ENCODE measurements at places on chromosomes 1 and 21.

- peak; percentile 56 for DNase-seq
Observed at GRCh38 chr1:35769188-35769758, 505 bp downstream of the CLSPN start.

- no peak for DNase-seq
Observed at GRCh38 chr1:228383773-228384172, 22.9 kb downstream of the TRIM11 start.

GRCh38 chr1:225767634-225768540, 9.7 kb upstream of the SRP9 start:
- no peak for DNase-seq

- DNase-seq, result no peak
Observed at GRCh38 chr21:32096411-32096810, 182.4 kb downstream of the MIS18A start.

DNA sequence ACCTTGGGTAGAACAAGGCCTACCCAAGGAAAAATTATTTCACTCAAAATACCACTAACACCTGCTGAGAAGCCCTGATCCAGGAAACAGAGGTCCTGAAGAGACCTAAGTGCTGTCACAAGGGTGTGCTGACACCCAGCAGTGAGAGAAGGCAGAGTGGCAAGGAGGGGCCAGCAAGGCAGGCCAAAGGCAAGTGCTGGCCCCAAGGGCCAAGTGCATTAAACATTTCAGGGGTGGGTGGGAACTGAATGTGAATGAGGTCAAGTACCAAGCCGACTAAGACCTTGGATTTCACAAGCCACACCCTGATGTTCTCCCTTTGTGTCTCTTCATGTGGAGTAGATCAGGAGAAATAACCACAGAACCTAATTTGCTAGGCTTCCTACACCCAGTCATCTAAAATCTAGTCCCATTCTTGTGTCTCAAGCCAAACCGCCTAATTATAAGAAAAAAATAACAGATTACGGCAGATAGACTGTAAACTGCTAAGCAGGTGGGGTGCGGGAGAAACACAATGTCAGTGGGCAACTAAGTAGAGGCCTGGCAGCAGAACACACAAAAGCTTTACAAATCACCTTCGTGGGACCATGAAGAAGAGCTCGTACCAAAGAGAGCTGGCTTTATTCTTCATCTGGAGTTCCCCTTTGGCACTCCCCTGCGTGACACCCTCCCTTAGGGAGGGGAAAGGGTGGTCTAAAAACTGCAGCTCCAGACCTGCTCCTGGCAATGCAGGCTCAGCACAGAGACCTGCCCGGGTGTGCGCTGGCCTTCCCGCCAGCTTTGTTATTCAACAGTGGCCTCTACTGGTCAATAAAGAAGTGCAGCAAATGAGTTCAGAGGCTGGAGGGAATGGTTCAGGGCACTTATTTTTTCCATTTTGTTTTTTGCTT, 8.7 kb downstream of the UBE2G2 start:
- DNase-seq, result peak; percentile 50

DNA sequence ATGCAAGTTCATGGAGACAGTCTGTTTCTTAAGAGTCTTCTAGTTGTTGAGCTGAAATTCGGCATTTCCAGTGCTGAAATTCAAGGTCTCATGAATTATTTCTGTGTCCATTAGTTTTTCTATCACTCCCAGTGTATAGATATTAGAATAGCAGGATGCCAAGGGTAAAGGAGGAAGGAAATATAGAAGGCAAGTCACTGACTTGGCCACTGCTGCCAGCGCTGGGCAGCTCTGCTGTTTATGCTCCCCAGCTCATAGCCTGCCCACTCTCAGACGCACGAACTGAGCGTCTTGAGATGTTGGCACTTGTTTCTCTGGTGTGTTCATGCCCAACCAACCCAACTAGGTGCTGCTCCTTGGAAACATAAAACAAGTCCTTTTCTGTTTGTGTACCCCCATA, 110.1 kb downstream of the SLC45A1 start:
- DNase-seq, result peak; percentile 51

- no peak for DNase-seq
Observed at GRCh38 chr1:180571060-180571831, 12.5 kb downstream of the OVAAL start.

DNA sequence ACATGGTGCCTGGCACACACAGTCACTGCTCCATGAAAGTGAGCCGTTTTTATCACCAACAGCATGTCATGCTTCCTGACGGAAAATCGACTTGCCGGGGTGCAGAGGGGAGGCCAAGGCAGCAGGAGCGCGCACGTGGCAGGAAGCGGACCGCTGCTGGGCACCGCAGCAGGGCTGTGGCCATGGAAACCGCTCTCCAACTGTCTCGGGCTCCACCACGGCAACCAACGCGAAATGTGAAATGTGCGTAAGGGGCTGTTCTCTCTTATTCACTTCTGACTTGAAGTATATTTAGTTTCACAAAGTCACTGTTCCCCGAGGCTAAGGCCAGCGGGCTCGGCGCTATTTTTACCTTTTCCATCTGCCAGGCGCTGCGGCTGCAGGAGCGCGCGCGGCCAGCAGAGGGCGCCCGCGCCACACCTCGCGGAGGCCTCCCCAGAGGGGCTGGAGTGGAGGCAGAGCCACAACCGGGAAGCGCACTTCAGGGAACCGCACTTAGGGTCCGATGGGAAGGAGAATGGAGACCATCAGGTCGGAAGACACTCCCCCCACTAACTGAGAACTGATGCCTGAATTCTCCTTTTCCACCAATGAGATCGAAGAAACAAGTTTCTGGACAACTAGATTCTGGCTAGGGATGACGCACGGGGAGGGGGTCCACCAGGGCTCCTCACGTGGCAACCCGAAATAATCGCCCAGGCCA, 19.7 kb downstream of the RCC2 start:
- peak; percentile 42 for DNase-seq

- DNase-seq, result no peak
Observed at GRCh38 chr1:187842406-187843165, 1013.8 kb downstream of the PLA2G4A start.

- DNase-seq, result no peak
Observed at GRCh38 chr1:230515451-230516145, 89.5 kb upstream of the PGBD5 start.

- DNase-seq, result peak; percentile 47
Observed at GRCh38 chr1:44408632-44409602, 3.9 kb downstream of the RNF220 start.

DNA sequence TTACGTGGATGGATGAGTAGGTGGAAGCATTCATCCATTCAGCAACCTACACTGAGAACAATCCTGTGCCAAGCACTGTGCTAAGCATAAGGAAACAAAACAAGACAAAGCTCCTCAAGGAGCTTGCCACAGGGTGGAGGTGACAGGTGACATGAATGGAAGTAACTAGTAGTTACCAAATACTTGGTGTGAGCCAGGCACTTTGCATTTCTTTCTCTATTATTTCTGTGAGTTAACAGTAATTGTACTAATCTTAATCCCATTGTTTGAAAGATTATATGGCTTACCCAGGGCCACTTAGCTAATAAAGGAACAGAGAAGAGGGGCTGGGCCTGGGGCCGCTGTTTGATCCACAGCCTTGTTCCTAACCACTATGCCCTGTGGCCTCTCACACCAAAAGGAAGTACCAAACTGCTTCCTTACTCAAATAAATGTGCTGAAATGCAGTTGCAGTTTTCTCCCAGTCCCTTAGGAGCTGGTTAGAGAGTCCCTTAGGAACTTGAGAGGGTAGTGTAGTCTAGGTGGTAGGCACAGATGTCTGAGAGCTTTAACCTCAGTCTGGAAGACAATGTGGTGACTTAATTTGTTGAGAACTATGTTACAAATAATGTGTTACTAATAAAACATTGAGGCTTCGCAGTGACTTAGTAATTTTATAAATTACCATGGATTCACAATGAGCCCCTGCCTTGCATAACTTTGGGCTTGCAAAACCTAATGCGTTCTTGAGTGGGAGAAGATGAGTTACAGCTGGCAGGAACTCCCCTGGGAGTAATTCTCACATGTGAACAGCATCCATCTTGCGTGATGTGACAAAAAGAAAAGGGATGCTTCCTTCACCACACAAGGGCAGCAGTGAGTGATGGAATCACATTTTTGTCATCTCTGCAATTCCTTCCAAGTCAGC, 69.8 kb downstream of the MPZL1 start:
- no peak for DNase-seq

DNA sequence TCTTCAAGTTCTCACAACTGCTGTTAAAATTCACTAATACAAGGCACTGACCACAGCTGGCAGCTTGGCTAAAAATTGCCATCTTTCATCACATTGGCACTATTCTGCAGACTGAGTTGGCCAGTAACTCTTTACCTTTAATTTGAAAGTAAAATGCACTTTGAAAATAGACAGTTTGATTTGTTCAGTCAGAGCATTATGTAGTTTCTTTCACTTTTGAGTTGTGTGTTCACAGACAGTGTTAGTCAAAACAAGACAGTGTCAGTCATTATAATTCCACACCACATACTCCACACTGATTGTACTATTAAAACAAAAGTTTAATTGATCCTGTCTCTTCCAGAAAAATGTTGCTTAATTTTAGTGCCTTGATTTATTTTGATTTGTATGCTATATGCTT, 160.7 kb downstream of the SDCCAG8 start:
- DNase-seq, result no peak

DNA sequence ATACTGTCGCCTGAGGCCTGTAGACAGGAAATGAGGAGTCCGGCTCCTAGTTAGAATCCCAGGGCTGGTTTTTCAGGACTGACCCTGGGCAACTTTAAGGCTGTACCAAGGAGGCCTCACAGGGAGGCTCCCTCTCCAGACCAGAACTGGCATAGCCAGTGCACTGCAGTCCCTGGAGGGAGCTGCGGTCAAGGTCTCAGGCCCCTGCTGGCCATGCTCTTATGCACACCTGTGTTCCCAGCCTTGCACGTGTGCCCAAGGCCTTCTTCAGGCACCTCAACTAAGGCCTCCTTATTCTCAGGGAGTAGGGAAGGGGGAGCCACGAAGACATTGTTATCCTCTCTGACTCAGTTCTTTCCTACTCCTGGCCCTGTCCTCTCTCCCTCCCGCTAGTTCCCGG, 22.0 kb upstream of the IFNAR1 start:
- no peak for DNase-seq

DNA sequence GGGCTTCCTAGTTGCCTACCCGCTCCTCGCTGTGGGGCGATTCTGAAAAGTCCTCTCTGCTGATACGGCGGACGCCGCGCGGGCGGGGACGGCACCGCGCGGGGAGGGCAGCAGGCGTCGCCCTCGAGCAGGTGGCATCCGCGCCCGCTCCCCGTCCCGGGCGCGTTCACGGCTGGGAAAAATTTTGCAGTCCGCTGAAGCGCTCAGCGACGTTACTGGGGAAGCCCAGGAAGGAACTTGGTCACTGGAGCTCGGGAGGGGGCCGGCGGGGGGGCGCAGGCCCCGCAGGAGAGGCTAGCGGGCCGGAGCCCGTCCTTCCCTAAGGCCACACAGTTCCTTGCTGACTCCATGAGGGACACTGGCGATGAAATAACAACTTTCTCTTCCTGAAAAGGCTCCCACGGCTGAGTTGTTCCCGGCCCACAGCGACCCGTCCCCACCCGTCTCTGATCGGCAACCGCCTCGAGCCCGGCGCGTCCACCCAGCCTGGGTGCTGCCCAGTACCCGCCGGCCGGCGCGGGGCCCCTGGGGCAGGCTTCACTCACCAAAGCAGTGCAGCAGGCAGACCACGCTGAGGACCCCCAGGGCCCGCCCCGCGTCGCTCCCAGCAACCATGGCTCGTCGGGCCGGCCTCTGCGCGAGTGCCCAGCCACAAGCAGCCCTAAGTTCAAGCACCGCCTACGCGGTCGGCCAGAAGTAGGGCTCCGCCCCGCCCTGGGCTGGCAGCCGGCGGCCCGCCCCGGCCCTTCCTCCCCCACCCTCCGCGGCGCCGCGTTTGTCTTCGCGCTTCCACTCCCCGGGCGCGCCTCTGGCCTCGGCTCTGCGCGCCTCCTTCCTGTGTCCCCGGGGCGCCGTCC, at the start of gene CD58:
TSS of gene CD58 (minus strand) at position 669 of the 857 bp plus-strand sequence. CDS start at position 615, 54 bp downstream.
- peak; percentile 71 for DNase-seq

- DNase-seq, result no peak
Observed at GRCh38 chr1:59497616-59498015, 200.7 kb downstream of the FGGY start.

- no peak for DNase-seq
Observed at GRCh38 chr1:57033222-57034001, 67.6 kb upstream of the C8B start.

GRCh38 chr21:25360593-25360992, 246.7 kb downstream of the MRPL39 start:
- no peak for DNase-seq

GRCh38 chr1:1872329-1872994, 18.4 kb downstream of the GNB1 start:
- DNase-seq, result no peak

GRCh38 chr1:7000720-7001119, 215.5 kb downstream of the CAMTA1 start:
- DNase-seq, result no peak

- no peak for DNase-seq
Observed at GRCh38 chr1:32144033-32144432, 35.4 kb upstream of the TXLNA start.

DNA sequence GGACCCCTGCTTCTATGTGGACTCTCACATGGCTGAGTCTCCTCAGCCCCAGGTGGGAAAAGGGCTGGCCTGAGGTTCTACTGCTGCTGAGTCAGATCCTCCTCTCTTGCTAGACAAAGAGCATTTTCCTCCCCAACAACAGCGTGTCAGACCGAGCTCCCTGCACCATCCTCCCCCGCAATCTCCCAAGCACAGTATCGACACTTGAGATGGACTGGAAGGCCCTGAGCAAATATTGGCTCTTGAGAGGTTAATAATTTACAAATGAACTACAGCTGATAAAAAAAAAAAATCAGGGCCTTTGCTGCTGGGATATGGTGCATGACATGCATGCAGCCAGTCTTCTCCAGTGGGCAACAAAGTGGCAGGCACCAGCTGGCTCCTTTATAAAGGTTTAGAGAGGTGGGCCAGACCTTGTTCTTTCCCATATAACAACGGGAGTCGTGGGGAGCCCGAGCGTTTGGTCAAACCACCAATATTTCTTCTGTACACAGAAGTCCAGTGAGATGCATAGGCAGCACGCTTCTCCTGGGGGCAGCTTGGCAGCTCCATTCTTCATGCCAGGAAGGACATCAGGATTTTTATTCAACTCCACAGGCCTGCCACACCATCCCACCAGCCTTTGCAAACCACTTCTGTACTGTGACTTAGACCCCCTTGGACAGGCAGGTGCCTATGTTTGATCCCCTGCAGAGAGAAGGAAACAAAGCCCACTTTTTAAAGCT, 55.4 kb upstream of the CAMK1G start:
- DNase-seq, result no peak

DNA sequence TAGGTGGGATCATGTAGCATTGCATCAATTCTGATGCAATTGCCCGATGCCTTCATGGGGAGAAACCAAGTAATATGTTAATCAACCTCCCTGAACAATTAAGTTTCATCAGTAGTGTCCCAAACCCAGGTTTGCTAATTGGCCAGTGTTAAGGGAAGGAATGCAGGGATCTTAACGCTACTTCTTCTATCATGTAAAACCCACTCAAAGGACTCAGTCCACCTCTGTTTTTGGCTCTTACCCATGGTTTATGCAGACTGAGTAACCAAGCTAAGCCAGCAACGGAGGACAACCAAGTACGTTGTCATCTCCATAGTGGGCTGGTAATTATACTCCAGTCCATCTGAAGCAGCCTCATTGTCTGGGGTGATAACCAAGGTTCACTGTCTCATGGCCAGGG, 203.0 kb upstream of the FMN2 start:
- DNase-seq, result no peak

GRCh38 chr1:65825741-65826140, 33.0 kb downstream of the PDE4B start:
- DNase-seq, result no peak

GRCh38 chr1:22259551-22260282, 116.8 kb upstream of the WNT4 start:
- no peak for DNase-seq

All from globus pallidus (tissue), 1 donor.